IPS DF 19.7 (cell line): ENCODE measurements at places on chromosomes 7 and 10.

DNA sequence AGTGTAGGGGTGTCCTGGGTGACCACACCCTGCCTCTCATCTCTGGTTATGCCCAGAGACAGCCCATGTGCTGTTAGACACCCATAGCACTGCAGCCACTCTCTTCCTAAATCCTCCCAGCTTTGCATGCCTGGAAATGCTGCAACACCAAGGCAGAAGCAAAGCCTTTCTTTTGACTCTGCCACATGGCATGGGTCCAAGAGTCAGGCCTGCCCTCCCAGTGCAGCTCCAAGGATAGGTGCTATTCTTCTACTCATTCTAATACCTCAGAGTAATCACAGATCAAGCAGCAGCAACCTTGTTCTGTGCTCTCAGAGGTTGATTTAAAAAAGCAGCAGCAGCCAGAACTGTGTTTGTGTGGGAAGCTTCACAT lies 23.4 kb downstream of the FRMPD2 start:
- no peak for DNase-seq

DNA sequence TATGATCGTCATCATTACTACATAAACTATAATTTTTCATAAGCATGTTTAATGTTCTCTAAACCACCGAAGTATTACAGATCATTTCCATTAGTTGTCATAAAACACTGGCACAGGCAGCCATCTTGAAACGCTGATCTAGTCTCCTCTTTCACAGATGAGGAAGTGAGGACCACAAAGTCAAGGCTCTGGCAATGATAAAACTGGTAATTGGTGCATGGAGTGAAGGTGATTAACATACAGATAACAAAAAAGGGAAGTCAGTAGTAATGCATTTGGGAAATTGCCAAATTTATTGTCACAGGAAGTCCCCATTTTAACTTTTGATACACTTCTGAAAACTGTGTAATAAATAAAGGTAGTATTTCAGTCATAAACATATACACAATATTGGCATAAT lies 49.3 kb downstream of the FBXL13 start:
- no peak for DNase-seq

DNA sequence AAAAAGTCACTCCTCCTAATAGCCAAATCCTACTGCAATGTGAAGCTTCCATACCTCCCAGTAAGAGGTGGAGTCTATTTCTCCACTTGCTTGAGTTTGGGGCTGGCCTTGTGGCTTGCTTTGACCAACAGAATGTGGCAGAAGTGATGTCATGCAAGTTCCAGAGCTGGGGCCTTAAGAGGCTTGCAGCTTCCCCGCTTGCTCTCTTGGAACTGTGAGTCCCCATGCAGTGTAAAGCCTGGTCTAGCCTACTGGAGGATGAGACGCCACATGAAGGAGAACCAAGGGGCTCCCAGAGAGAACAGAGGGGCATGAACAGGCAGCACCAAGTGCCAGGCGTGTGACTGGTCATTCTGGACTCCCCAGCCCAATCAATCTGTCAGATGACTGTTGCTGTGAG lies 58.6 kb upstream of the OPALIN start:
- DNase-seq: peak; percentile 45

DNA sequence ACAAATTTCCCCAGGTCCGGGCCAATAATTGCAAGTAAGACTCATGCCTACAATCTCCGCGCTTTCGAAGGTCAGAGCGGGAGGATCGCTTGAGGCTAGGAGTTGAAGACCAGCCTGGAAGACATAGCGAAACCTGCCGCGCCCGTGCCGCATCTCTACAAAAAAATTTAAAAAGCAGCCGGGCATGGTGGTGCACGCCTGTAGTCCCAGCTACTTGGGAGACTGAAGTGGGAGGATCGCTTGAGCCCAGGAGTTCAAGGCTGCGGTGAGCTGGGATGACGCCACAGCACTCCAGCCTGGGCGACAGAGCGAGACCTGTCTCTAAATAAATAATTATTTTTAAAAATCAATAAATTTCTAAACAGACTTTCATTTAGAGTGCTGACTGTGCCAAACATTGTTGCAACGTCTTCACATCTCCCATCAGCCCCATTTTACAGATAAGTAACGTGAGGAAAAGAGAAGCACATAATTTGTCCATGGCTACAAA lies 494 bp upstream of the CFAP43 start:
- DNase-seq: no peak
